ENCODE measurements at places on chromosomes 4 and X.
A peak's percentile ranks its signal among the peaks of the same experiment; 100 is the strongest.

DNA sequence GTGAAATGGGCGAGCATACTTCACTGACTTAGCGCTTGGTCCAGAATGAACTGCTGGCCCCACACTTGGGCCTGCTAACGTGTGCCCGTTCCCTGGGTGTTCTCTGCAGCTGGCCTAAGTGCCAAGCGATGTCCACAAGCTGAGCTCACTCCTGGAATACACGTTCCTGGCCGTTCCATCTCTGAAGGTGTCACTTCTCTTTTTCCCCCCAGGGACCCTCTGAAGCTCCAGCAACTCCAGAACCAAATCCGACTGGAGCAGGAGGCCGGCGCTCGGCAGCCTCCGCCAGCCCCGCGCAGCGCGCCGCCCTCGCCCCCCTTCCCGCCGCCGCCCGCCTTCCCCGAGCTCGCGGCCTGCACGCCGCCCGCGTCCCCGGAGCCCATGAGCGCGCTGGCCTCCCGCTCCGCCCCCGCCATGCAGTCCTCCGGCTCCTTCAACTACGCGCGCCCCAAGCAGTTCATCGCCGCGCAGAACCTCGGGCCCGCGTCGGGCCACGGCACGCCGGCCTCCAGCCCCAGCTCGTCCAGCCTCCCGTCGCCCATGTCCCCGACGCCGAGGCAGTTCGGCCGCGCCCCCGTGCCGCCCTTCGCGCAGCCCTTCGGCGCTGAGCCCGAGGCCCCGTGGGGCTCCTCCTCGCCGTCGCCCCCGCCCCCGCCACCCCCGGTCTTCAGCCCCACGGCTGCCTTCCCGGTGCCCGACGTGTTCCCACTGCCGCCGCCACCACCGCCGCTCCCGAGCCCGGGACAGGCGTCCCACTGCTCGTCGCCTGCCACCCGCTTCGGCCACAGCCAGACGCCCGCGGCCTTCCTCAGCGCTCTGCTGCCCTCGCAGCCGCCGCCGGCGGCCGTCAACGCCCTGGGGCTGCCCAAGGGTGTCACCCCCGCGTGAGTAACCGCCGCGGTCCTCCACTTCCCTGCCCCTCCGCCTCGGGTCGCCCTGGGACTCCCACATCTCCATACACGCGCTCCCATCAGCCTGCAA is 132.3 kb downstream of the CBR4 start:
- peak; percentile 66 for DNase-seq

DNA sequence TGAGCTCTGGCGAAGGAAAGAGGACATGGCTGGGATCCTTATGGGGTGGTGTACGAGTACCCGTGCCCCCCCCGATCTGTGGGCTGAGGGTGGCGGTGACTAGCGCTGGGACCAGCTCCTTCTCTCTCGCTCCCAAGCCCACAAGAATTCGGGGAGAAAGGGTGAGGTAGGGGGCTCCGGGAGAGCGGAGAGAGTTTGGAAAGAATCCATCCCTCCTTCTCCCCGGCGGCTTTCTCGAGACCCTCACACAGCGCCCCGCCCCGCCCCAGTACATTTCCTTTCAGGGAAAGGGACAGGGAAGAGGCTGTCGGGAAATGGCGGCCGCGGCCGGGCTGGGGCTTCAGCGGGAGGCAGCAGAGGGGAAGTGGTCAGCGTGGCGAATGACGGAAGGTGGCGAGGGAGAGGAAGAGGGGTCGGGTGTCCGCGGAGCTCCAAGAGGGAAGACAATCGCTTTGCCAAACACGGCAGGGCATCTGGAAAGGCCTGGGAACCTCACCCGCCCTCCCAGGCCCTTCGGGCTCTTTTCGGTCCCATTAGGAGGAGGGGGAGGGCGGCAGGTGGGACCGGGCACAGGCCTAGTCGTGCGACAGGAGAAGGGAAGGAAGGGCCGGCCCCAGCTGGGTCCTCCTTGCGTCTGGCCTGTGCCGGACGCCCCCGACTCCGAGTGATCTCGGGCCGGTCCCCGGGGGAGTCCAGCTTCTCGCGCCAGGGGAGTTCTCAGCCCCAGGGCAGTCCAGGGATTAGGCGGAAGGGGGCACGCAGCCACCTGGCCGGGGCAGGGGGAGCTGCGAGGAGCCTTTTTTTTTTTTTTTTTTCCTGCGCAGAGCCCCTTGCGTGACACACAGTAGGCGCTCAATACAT is 10.2 kb downstream of the HNRNPH2 start:
- DNase-seq: no peak

GRCh38 chr4:87530229-87530628 is 1.1 kb upstream of the SPARCL1 start:
- DNase-seq: no peak

DNA sequence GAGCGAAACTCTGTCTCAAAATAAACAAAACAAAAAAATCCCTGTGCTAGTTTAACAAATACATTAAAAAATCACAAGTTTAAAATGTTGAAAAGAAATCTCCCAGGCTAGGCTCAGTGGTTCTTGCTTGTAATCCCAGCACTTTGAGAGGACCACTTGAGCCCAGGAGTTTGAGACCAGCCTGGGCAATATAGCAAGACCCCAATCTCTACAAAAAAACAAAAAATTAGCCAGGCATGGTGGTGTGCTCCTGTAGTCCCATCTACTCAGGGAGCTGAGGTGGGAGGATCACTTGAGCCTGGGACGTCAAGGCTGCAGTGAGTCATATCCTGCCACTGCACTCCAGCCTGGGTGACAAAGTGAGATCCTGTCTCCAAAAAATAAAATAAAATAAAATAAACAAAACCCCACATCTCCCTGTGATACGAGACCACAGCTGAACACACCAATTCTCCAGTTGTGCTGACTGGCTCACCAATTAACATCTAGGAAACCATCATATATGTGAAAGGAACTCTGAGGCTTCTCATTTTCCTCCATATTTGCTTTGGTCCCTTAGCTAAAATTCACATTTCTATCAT is 7.3 kb downstream of the RPS4X start:
- no peak for DNase-seq

- no peak for DNase-seq
Measured at GRCh38 chrX:38368774-38369173, 16.4 kb downstream of the OTC start.

GRCh38 chr4:28702571-28702970 is 1841.9 kb downstream of the STIM2 start:
- DNase-seq: no peak

GRCh38 chr4:166459621-166460020 is 586.6 kb downstream of the TLL1 start:
- DNase-seq: no peak

DNA sequence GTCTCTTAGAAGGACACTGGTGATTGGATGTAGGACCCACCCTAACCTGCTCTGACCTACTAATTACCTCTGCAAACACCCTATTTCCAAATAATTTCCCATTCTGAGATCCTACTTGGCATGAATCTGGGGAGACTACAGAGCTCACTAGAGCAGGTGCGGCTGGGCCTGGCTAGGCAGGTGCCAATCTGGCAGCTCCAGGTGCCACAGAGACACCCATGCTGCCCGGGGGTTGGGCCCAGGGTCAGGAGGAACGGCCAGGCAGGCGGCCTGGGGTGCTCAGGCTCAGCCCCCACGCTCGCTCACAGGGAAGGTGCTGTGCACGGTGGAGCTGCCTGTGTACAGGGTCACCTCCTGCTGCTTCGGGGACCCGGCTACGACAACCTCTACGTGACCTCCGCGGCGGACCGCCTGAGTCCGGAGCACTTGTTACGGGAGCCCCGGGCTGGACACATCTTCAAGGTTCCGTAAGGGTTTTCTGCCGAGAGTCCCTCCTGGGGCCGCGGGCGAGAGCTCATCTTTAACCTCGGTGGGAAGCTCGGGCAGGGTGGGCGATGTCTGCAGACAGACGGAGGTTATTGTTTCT is 26.5 kb upstream of the PLCXD1 start:
- DNase-seq: no peak
